Activated T-cell treated with anti-CD3 and anti-CD28 coated beads, Interleukin-2, amount 50 U/mL, for 1 hour (primary cell): ENCODE measurements at places on chromosomes 5 and 9.

GRCh38 chr5:82499725-82500244 lies 221.6 kb upstream of the RPS23 start:
- no peak for DNase-seq

DNA sequence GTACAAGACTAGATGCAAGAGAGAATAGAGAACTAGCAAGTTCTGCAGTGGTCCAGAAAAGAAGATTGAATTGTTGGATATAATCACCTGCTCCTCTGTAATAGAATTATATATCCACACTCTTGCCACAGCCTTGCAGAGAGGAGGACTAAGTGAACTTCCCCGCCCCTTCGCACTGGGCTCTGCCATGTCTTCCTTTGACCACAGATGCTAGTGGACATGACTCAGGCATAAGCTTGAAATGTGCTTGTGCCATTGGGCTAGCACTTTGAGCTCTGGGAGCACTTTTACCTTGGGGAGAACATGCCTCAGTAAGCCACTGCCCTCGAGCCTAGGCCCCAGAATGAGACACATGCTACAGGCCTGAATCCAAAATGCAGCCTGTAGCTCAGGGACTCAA lies 113.5 kb upstream of the RASA1 start:
- no peak for DNase-seq

GRCh38 chr9:129751841-129752801 lies 721 bp downstream of the PTGES start:
- no peak for DNase-seq

- DNase-seq: no peak
These were observed 175.9 kb downstream of the CEMIP2 start for GRCh38 chr9:71592400-71592799.

- DNase-seq: no peak
These were observed 1.6 kb downstream of the BTNL3 start for GRCh38 chr5:180990086-180990881.

DNA sequence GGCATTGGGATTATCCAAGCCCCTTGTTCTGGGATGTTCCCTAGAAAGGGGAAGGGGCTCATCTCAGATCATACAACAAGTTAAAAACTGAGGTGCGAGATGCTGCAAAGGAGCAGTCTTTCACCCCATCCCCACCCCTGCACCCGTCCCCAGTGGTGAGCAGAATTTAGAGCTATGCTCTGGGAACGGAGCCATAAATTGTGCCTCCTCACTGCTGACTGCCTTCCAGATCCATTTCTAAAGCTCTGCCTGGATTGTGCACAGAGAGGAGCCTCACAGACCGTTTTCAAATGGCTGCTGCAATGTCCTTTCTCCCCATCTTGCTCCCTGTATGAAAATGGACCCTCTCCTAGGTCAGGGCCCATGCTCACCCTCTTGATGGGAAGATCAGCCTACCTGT lies 8.3 kb downstream of the SLC25A48 start:
- no peak for DNase-seq
